ENCODE measurements at places on chromosomes 16 and 17. TPM values are rescaled to one million over a fixed set of nuclear protein-coding genes. Genes with fewer than 3 reads are reported as not detected.

DNA sequence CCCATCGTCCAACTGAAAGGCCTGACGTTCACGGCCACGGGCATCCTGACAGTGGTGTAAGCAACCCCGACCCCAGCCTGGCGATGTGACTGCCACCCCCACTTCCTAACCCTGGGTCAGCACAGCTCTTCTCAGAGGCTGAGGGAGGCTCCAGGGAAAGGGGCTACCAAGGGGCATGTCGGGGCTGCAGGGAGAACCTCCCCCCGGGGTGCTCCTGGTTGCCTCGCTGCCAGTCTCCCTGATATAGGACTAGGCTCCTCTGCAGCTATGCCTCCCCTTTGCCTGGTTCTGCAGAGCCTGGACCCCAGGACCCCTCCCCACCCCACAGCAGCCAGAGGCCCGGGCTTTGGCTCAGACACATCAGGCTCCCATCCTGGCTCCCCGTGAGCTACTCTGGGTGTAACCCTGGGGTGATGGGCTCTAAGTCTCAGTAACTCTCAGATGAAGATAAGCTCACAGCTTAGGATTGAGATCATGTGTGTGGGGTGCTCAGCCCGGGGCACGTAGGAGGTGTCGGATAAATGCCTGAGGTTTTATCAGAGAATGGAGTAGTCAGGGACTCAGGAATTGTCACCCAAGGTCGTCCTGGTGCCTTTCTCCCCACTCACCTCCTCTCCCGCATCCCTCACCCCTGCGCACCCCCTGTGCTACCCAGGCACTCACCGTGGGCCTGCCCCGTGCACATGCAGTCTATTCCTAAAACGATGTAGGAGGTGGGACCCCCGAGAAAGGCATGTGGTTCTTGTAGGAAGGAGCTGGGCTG is 10.6 kb downstream of the ITGAD start:
- no peak overlapping the region for H3K4me3 ChIP-seq
- H3K27ac ChIP-seq, result no peak overlapping the region
- H3K27me3 ChIP-seq, result no peaks in the 10 kb centered on the region
- DNase-seq, result no peak
- H3K4me1 ChIP-seq, result no peaks in the 10 kb centered on the region

- no peaks in the 10 kb centered on the region for H3K27me3 ChIP-seq
- no peaks in the 10 kb centered on the region for H3K36me3 ChIP-seq
- no peak overlapping the region for H3K27ac ChIP-seq
- H3K4me1 ChIP-seq, result no peaks in the 10 kb centered on the region
- no peak for DNase-seq
- H3K4me3 ChIP-seq, result no peak overlapping the region
Observed at GRCh38 chr17:43728081-43728480, 30.5 kb downstream of the SOST start.

DNA sequence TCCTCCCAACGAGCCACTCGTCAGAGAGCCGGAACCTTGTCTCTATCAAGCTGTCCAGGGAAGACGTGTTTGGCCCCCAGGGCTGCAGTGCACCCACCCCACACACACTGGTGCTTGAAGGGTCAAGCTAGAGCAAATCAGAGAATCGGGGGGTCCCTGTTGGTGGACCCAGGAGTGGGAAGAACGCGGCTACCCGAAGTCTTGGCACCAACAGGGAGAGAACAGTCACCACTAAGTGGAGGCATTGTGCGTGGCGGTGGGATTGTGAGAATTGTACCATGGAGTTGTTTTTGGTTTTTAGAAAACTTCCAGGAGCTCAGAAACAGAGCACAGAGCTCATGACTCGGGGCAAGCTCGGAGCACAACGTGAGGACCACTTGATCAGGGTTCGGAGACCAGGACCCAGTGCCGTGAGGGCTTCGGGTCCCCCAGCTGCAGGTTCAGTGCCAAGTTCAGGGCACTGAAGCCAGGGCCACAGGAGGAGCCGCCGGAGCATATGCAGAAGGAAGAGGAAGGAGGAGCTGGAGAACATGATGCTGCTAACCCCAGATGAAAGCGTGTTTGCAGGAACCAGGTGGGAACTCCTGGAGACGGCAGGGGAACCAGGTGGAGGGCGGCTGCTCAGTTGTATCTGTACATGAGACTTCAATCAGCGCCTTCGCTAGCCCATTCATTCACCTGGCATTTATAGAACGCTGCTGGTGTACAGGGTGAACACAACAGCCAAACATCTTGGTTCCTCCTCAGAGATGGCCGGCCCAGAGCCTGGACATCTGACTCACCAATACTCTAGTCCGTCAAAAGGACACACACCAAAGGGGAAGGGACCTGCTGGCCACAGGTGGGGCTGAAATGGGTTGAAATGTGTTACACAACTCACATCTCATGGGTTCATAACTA is 42.8 kb downstream of the METRNL start:
- DNase-seq, result no peak
- H3K4me3 ChIP-seq, result no peak overlapping the region
- H3K27ac ChIP-seq, result no peak overlapping the region
- H3K4me1 ChIP-seq, result no peaks in the 10 kb centered on the region
- H3K27me3 ChIP-seq, result no peaks in the 10 kb centered on the region

- H3K36me3 ChIP-seq, result no peaks in the 10 kb centered on the region
- no peak for DNase-seq
- H3K27me3 ChIP-seq, result no peaks in the 10 kb centered on the region
- H3K27ac ChIP-seq, result no peak overlapping the region
- H3K4me1 ChIP-seq, result no peaks in the 10 kb centered on the region
Observed at GRCh38 chr17:55582897-55583296, 71.6 kb upstream of the SMIM36 start.

DNA sequence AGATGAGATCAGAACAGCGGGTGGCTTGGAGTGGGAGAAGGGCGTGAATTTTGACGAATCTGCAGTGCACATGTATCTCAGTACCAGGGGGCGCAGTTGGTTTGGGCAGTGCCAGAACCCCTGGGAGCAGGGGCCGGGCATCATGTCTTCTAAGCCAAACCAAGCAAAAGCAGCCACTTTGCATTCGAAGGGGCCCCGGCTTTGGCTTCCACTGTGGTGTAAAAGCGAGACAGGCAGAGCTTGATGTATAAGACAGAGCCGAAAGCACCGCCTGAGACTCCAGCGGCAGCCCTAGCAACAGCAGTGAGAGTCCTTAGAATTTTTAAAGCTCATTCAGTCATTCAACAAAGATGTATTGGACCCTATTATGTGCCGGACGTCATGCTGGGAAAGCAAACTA is 3.8 kb upstream of the XYLT1 start:
- H3K4me3 ChIP-seq, result no peak overlapping the region
- no peaks in the 10 kb centered on the region for H3K4me1 ChIP-seq
- DNase-seq, result no peak

DNA sequence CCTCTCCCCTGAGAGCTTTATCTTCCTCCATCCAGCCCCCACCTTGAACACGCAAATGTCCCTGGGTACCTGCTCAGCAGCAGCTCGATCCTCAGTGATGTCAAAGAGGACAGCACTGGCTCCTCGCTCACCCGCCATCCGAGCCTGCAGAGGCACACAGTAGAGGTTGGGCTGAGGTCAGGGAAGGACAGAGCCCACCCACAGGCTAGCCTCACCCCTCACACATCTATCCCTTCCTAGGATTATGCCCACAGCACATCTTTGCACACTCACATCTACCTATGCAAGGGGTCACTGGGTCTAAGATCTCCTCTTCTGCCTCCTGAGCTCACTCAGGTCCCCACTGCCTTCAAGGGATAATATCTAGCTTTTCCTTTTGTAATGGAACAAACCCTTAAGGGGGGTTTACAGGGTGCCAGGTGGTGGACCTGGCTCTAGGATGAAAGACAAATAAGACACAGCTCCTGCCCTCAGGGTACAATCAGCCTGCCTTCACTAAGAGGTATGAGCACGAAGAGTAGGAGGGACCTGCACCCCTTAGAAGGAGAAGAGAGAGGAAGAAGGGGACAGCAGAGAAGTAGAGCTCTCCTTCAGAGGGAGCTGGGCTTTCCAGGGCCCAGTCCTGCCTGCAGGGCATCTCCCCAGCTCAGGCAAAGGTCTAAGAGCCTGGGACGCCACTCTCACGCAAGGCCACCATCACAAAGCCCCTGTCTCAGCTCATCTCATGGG is 11.6 kb upstream of the SUPT4H1 start:
- no peaks in the 10 kb centered on the region for H3K36me3 ChIP-seq
- no peaks in the 10 kb centered on the region for H3K4me1 ChIP-seq
- H3K4me3 ChIP-seq, result no peak overlapping the region
- H3K27me3 ChIP-seq, result no peaks in the 10 kb centered on the region
- no peak for DNase-seq

GRCh38 chr17:83086907-83087787 is 7.7 kb downstream of the METRNL start:
- peaks cover 3% of the 10 kb centered on the region for H3K4me1 ChIP-seq
- no peaks in the 10 kb centered on the region for H3K36me3 ChIP-seq
- no peak overlapping the region for H3K4me3 ChIP-seq
- no peak for DNase-seq
- no peaks in the 10 kb centered on the region for H3K27me3 ChIP-seq
- H3K27ac ChIP-seq, result no peak overlapping the region

DNA sequence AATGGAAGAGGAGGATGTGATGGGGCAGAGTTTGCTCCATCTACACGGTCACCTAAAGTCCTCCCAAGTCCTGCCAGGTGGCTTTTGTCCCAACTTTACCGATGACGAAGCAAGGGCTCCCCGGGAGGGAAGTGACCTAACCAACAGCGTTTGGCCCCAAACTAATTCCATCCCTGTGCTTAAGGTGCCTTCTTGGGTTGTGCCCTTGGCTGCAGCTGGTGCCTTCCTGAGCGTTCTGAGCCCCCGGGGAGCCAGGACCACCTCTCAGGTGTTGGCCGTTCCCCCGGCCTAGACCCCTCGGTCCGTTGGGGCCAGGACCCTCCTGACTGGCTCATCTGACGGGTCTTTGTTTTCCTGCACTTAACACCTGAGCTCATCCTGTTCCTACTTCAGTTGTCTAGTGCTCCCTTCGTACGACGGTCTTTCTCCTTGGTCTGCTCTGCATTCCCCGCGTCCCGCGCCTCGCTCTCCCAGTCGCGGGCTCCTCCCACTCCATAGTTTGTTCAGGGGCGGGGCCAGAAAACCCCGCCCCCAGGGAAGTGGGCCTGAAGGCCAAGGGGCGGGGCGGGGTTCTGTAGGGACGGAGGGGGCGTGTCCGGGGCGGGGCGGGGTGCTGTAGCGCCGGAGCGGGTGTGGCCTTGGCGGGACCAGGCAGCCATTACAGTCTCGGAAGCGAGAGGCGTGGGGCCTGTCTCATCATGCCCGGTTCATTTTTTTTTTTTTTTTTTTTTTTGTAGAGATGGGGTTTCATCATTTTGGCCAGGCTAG is 822 bp upstream of the ZSCAN10 start:
- no peaks in the 10 kb centered on the region for H3K27me3 ChIP-seq
- DNase-seq, result peak; percentile 83
- H3K4me3 ChIP-seq, result no peak overlapping the region

DNA sequence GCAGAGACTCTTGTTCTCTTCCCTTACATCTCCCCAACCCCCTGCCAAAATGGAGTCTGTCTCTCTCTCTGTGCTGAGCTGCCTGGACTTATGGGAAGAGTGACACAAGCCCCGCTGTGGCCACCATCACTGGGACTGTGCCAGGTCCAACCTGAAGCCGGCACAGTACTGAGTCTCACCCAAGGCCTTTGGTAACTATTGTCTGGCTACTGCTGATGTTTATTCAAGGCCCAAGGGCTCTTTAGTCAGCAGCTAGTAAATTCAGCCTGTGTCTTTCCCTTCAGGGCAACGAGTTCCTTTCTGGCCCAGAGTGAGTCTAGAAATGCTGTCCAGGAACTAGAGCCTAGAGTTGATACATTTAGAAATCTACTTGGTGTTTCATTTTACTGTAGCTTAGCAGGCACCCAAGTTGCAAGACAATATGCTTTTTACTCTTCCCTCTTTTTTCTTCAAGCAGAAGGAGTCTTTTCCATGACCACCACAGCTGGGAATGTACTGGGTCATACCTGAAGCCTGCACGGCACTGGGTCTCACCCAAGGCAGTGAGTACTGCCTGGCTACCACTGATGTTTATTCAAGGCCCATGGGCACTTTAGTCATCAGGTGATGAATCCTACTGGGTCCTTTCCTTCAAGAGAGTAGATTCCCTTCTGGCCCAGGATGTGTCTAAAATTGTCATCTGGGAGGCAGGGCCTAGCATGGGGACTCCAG is 17.7 kb downstream of the EFCAB5 start:
- H3K4me1 ChIP-seq, result no peaks in the 10 kb centered on the region
- no peak overlapping the region for H3K27ac ChIP-seq
- no peak for DNase-seq
- H3K4me3 ChIP-seq, result no peak overlapping the region

- H3K4me3 ChIP-seq, result no peak overlapping the region
- no peaks in the 10 kb centered on the region for H3K4me1 ChIP-seq
- no peak for DNase-seq
- no peak overlapping the region for H3K27ac ChIP-seq
- no peaks in the 10 kb centered on the region for H3K27me3 ChIP-seq
Observed at GRCh38 chr17:36777118-36777517, 160.2 kb upstream of the LHX1 start.

GRCh38 chr16:75095204-75095621 is 21.4 kb downstream of the LDHD start:
- no peak for DNase-seq
- no peaks in the 10 kb centered on the region for H3K27me3 ChIP-seq
- no peak overlapping the region for H3K4me3 ChIP-seq
- H3K36me3 ChIP-seq, result no peaks in the 10 kb centered on the region
- no peak overlapping the region for H3K27ac ChIP-seq

DNA sequence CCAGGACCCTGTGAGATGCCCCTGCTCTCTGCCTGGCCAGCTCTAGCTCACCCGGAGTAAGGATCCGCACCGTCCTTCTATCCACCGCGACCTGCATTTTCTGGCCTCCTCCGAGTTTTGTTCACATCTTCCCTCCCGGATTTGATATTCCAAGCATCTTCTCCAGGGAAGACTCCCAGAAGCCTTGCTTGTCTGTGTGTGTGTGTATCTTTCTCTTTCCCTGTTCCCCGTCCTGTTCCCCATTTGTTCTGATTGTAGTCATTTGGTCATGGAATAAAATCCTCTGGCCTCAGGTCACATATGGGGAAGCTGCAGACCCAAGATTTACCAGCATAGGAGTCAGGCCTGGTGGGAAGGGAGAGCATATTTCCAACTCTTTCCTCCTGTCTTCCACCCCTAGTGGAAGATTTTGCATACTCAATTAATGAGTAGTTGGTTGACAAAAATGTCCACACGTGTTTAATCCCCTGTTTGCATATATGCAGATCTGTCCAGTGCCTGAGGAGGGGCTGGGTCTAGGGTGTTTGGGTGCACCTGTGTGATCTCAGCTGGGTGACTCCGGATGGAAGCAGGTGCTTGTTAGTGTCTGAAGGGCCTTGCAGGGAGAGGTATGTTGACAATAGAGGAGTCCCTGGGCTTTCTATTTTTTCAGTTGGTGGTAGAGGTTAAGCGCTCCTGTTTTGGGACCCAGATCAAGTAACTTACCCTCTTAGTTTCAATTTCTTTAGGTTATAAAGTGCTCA is 1.9 kb downstream of the PRAC1 start:
- peaks cover 46% of the 10 kb centered on the region for H3K27me3 ChIP-seq
- no peak overlapping the region for H3K27ac ChIP-seq
- no peak for DNase-seq
- H3K36me3 ChIP-seq, result no peaks in the 10 kb centered on the region

- H3K36me3 ChIP-seq, result no peaks in the 10 kb centered on the region
- H3K4me1 ChIP-seq, result no peaks in the 10 kb centered on the region
- peaks cover 7% of the 10 kb centered on the region for H3K27me3 ChIP-seq
Observed at GRCh38 chr17:46769531-46770438, 48.7 kb downstream of the WNT3 start.

SLC6A2 gene
- 2.1 TPM for total RNA-seq

OTOP2 gene
- not detected for total RNA-seq

OTOA gene
- 0.21 TPM for total RNA-seq

CCL7 gene
- not detected for total RNA-seq

C16orf74 gene
- not detected for total RNA-seq

All from uterus (tissue), 4 donors.